ENCODE measurements at places on chromosomes 6 and 20.
A peak's percentile ranks its signal among the peaks of the same experiment; 100 is the strongest.

DNA sequence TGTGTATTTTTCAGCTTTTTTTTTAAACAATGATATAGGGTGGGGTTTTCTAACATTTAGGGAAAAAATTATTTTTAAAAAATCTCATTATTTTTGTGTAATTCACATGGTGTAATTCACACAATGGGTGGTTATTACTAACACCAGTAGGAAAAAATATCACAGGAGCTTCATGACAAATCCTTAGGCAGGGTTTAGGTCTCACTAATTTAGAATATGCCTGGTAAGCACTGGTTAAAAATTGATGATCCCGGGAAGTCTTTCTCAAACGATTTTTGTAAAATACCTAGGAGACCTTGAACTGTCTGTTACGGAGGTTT is 29.5 kb upstream of the ZNF217 start:
- DNase-seq: no peak

- peak; percentile 30 for DNase-seq
Measured at GRCh38 chr6:85460921-85461797, 11.3 kb downstream of the NT5E start.

DNA sequence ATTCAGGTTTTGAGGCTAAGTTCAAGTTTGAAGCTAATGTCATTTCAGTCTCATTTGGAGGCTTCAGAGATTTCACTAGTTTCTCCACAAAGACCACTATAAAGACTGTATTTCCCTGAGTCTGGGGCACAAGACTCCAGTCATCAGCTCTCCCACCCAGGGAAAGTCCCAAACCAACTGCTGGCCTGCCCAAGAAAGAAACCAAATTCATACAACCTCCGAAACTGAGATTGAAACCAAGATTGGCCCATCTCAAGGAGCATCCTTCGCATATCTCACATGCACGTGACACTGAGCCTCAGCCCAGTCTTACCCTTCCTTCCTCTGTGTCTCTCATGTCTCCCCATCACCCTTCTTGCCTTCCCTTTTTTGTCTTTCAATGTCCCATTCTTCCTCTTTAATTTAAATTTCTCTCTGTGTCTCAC is 3.5 kb upstream of the LTA start:
- peak; percentile 75 for DNase-seq

GRCh38 chr6:80488190-80488589 is 381.7 kb downstream of the BCKDHB start:
- no peak for DNase-seq

DNA sequence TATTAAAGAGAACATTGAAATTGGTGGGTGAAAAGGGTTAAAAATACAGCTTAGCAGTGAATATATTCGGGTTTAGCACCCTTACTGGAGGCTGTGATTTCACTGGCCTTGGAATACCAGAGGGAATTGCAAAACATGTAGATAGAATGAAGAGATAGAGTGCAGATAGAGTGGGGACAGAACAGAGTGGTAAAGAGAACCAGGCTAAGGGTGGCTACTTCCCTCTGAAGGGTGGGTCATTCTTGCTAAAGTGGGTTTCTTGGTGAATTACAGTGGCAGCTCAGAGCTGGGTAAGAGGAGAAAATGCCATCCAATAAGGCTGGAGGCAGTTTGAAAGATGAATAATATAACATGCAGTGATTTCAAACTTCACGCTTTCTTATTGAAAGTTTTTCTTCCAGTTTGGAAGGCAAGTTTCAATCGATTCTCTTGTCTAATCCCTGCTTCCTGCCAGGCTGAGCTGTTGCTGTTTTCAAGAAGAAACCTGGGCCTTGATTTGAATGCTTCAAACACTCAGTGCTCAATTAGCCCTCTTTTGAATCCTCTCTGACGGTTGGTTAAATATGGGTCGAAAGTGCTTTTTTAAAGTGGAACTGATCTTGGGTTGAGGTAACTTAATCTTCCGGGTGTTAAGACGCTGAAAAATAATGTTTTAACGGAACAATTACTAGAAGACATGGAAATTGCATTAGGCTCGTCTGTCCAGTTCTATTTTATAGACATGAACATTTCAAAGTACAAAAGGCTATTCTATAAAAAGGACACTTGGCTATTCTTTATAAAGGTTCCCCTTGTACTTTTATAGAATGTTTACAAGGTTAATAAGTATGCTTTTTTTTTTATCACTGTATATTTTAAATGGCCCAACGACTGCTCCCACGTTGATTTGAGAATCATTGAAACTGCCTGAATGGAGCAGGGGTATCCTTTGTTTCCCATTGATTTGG is 203.3 kb downstream of the BCAS1 start:
- DNase-seq: no peak

- no peak for DNase-seq
Measured at GRCh38 chr20:57663241-57663640, 43.0 kb upstream of the ZBP1 start.

GRCh38 chr20:55778796-55779195 is 226.5 kb downstream of the CBLN4 start:
- DNase-seq: no peak

- no peak for DNase-seq
Measured at GRCh38 chr6:4889701-4890100, 113.5 kb downstream of the CDYL start.

DNA sequence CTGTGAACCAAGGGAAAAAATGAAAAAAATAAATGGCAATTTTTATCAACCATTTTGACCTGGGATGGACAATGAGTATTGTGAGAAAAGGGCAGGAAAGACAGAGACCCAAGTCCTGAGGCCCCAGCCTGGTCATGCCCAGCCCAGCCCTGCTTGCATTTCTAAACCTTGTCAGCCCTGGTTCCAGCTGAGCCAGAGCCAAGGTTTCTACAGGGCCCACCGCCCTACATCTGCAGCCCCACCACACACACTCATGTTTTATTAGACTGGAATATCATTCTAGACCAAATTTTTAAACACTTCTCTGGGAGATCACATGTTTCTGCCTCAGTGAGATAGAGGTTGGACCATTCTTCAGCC is 667 bp upstream of the CST9L start:
- DNase-seq: no peak

GRCh38 chr6:133240511-133241085 is 559 bp upstream of the EYA4 start:
- DNase-seq: no peak

GRCh38 chr6:56551409-56552120 is 91.1 kb downstream of the DST start:
- DNase-seq: no peak

DNA sequence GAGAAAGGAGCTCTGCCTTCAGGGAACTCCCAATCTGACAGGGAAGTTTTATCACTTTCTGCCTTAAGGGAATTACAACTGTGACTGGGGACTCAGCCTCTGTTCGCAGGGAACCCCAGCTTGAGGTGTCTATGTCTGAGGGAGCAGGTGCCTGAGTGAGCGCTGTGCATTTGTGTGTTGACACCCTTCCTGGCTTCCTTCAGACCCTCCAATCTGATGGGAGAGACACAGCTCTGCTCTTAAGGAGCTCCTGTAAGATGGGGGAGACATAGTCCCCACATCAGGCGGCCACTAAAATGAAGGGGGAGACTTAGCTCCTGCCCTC is 62.3 kb downstream of the MRPL14 start:
- DNase-seq: no peak

DNA sequence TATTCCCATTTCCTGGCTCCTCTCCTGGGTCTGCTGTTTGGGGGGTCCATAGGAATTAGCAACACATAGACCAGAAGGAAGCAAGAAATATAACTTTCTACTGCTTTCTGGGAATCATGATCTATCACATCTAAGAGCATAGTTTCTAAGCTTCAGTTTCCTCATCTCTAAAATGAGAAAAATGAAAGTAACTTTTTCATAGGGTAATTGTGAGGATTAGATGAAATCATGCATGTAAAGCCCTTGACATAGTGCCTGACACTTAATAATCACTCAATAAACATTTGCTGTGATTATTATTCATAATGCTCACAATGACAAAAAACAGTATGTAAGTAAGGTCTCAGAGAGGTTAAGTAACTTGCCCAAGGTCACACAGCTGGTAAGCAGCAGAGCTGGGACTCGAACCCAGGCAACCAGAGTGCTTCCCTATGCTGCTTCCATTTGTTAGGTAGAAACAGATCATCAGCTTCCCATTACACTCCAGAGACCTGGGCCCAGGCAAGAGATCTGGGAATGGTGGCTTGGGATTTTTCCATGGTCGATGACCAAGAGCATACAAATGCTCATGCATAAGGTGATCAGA is 86.6 kb upstream of the MAFB start:
- DNase-seq: no peak

DNA sequence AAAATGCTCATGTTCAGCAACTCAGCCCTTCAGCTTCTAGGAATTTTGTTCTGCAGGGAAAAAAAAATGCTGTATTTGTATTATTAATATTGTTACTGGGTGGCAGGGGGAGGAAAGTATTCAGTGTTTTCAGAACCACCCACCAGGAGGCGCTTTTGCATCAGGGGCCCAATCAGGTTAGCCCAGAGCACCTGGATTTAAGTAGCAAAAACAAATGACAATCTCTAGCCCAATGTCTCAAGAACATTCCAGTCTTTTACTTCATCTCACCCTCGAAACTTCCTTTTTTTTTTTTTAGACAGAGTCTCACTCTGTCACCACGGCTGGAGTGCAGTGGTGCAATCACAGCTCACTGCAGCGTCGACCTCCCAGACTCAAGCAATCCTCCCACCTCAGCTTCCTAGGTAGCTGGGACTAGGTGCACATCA is 635 bp upstream of the C20orf203 start:
- peak; percentile 59 for DNase-seq

DNA sequence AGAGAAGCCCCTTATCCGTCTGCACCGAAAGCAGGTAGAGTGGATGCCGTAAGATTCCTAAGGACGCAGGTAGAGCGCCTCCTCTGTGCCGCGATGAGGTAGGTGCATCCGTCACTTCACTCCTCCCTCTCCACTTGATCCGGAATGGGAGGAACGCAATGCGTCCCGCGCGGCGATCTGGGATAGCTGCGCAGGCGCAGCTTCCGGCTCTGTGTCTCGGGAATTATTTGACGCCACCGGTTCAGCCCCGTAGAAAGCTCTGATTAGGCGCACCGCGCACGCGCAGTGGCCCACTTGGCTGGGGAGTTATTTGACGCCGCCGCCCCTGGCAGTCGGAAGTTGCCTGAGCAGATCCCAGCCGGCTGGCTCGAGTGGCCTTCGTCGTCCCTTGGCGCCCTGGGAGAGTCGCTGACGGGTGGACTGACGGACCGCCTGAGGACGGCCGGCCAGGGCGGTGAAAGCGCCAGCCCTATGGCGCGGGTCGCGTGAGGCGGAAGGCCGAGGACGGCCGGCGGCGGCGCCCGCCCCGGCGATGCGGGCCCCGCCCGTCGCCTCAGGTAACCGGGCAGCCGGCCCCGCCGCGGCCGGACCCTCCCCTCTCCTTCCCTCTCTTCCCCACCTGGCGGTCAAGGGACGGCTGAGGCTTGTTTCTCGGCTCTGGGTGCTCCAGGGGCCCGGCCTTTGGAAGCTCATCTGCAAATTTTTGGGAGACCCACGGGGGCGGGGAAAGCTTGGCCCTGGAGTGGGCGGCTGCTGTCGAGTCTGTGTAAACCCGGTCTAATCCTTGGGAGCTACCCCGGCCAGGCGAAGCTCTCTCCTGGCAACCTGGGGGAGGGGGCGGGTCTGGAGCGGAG is at the start of gene RALGAPB:
Gene RALGAPB (plus strand): TSS at position 331 of the 854 bp plus-strand sequence. CDS start 15,590 bp downstream, outside the sequence.
- peak; percentile 95 for DNase-seq

DNA sequence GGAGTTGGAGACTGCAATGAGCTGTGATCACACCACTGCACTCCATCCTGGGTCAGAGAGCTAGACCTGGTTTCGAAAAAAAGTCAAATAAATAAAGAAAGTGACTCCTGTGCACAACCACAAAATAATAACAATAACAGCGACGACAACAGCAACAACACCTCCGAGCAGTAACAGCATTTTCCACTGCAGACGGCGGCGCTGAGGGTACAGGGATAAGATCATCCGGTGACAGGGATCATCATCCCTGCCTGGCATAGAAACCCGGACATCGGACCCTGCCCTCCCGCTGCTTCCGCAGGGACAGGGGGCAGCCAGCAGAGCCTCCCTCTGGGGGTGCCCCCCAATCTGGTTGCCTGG is 11.5 kb downstream of the SRXN1 start:
- no peak for DNase-seq

- DNase-seq: no peak
Measured at GRCh38 chr6:169292338-169293124, 38.9 kb upstream of the THBS2 start.

- DNase-seq: no peak
Measured at GRCh38 chr6:23647045-23647444, 479.0 kb upstream of the NRSN1 start.

DNA sequence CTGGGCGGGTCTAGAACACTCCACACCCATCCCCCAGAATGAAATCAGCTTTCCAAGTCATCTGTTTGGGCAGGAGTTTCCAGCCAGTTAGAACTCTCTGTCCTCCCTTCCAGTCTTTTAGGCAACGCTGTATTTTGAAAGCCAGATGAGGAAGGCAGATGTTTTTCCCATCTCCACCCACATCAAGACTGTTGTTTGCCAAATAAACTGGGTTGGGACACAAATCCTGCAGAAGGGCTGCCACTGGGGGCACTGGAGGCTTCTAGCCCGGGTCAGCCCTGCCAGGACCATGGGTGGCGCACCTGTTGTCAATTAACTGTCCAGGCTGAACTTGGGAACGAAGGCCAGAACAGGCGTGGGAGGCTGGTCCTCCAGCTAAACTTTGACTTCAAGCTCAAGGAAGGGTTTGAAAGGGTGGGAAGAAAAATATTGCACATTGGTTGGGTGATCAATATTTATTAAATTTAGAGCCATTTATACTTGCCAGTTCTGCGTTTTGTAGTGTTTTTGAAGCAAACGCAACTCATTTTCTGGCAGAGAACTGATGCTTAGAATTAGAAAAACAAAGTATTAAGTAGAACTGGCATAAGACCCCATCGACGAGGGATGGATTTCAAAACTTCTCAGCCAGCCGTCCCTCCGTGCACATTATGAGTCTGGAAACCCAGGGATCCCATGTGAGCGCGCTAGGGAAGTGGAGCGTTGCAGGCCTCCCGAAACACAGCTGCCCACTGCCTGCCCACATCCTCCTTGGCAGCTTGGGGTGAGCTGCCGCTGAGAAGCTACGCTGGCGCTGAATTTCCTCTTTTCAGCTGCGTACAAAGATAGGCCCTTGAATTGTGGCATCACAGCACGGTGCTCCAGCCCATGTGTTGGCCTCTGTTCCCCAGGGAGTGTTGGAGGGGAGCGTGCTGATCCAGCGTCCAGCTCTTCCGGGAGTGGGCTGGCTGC is 297.4 kb downstream of the QKI start:
- no peak for DNase-seq

DNA sequence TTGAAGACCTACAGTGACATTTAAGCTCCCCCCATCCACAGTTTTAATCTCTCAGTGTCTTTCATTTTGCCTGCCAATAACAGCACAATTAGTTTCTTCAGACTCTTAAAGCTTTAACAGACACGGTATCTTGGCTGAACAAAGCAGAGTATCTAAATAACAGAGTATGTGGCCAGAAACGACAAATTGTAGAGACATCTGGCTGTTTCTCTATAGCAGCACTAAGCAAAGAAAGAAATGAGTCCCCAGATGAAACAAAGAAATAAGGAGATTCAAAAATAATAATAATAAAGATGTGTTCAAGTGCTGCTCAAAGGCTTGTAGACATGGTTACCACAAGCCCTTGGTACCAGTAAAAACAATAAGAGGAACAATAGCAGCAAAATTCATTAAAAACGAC is 97.8 kb upstream of the HDAC2 start:
- DNase-seq: no peak

GRCh38 chr6:7914311-7914710 is 3.7 kb upstream of the TXNDC5 start:
- DNase-seq: no peak

- no peak for DNase-seq
Measured at GRCh38 chr6:134322216-134322615, 4.3 kb upstream of the SGK1 start.
